ENCODE measurements at places on chromosomes 3 and 15. TPM values are rescaled to one million over a fixed set of nuclear protein-coding genes. Genes with fewer than 3 reads are reported as not detected.

GRCh38 chr3:23620638-23621015, 185.1 kb upstream of the UBE2E1 start:
- no peak for DNase-seq

DNA sequence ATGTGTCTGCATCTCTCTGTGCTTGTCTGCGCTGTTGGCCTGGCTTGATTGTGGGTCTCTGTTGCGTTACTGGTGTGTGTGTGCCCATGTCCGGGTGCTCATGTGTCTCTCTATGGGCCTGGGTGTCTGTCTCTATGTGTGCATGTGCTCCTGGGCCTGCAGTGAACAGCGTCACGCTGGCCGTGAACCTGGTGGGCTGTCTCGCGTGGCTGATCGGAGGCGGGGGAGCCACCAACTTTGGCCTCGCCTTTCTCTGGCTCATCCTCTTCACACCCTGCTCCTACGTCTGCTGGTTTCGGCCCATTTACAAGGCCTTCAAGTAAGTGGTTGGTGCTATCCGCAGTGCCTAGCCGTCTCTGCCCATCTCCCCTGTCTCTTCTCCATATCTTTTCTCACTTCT, 7.0 kb upstream of the PPCDC start:
- no peak for DNase-seq

DNA sequence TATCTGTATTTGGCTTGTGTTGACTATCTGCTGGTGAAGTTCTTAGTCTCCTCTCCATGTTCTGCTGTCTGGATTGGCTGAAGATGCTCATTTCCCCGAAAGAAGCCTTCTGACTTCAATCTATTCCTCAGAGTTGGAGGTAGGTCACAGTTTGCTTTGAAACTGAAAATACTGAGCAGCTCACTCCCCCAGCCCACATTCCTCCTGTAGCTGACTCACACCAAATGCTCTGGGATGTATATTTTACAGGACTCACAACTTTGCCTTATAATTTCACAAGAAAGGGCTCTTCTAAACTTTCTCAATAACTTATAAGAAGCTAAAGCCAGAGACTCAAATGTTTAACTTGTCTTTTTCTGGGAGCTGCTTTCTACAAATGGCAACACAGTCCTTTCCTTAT, 36.3 kb upstream of the SNX4 start:
- DNase-seq = no peak

DNA sequence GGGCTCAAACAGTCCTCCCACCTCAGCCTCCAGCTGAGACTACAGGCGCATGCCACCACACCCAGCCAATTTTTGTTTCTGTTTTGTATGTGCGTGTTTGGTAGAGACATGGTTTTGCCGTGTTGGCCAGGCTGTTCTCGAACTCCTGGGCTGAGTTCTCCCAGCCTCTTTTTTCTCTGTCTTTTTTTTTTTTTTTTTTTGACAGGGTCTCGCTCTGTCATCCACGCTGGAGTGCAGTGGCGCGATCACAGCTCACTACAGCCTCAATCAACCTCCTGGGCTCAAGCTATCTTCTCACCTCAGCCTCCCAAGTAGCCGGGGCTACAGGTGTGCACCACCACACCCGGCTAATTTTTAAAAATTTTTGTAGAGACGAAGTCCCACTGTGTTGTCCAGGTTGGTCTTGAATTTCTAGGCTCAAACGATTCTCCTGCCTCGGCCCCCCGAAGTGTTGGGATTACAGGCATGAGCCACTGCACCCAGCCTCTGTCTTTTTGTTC, 867 bp upstream of the DCAF1 start:
- DNase-seq = no peak

- DNase-seq = no peak
Measured at GRCh38 chr3:126555795-126556636, 2.7 kb downstream of the C3orf22 start.

DNA sequence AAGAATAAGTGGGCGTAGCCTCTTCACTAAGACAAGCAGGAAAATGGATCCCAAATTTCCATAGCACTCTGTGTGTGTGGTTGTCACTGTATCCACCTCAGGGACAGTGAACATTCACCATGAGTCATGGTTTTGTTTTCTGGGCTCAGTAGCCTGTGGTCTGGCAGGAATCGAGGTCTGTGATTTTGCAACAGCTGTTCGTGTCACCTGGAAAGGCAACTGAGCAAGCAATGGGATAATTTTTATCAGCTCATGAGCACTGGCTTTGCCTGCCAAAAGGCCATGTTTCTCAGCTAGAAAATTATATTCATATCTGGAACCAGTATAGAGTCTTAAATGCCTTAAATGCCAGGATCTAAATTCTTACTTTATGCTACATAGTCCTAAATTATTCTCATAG, 60.9 kb downstream of the STRIT1 start:
- no peak for DNase-seq

GRCh38 chr15:57319226-57319918, 56.9 kb upstream of the CGNL1 start:
- no peak for DNase-seq

DNA sequence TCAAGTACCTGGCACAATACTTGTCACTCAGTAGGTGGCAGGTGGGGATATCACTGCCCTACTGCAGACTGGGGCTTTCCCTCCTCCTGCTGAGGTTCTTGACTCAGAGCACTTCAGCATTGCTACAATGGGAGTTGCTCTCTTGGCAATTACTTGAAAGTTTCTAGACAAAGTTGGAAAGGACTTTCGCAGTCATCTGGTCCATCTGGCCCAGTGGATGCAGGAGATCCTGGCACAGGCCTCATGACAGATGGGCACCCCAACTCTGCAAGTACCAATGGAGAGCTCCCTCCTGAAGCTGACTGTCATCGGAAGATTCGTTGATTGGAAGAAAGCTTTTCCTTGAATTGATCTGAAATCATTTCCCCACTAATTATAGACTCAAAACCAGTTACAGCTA, 19.2 kb upstream of the IGF2BP2 start:
- no peak for DNase-seq

DNA sequence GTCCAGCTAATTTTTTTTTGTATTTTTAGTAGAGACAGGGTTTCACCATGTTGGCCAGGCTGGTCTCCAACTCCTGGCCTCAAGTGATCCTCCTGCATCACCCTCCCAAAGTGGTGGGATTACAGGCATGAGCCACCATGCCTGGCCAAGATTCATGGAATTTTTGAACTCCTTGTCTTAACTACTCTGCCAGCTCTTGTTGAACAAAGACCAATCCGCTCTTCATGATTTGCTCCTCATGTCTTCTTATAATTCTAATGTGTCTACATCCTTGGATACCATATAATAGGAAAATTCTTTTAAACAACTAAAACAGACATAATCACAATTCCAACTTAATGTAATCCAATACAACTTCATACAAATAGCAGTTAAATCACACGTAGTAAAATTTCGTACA, 21.3 kb downstream of the UBA5 start:
- no peak for DNase-seq

- DNase-seq = no peak
Measured at GRCh38 chr3:120831066-120831465, 76.9 kb upstream of the STXBP5L start.

- DNase-seq = no peak
Measured at GRCh38 chr3:104106276-104106675, 1260.4 kb upstream of the ALCAM start.

DNA sequence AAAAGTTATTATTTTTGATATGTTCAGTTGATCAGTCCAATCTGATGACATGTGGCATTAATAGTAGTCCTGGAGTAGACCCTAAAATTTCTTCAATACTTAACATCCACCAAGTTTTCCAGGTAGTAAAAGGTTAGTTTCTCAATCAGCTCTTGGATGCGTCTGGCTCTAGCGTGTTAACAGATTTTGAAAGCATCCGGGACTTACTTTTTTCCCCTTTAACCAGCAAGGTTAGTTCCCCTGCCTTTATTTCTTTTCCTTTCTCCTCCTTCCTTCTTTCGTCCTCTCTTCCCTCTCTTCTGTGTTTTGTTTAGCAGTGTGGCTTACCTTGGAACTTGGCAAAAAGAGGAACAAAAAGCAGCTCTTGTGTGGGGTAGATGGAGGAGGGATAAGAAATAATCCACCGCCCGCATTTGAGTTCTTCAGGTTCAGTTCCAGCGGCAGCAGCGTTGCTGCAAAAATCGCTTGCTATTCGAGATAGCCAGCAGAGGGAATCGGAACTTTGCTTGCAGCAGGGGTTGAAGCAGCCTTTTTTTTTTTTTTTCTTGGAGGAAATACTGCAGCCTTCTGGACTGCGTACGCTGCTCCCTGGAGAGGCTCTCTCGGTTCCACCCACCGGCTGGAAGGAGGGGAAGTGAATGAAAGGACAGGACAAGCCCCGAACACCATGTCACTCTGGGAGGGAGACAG, at the start of gene RBMS3:
Gene RBMS3, plus strand, starts transcription at position 668 of the 690 bp plus-strand sequence.
- no peak for DNase-seq

DNA sequence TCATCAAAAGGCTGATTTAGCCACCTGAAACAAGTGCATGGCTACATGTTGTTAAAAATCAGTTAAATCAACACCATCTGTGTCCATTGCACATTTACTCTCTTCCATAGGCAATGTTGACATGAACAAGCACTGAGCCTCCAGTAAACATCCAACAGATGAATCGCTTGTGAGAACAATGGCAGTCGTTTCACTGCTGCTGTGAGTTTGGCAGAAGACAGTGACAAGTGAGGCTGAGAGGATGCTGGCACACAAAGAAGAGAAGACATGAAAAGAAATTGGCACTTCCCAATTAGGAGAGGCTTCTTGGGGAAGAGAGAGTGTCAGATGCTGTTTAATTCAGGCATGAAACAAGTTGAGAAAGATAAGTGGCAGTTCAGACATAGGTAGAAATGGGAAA, 227.4 kb upstream of the STT3B start:
- DNase-seq = no peak

DNA sequence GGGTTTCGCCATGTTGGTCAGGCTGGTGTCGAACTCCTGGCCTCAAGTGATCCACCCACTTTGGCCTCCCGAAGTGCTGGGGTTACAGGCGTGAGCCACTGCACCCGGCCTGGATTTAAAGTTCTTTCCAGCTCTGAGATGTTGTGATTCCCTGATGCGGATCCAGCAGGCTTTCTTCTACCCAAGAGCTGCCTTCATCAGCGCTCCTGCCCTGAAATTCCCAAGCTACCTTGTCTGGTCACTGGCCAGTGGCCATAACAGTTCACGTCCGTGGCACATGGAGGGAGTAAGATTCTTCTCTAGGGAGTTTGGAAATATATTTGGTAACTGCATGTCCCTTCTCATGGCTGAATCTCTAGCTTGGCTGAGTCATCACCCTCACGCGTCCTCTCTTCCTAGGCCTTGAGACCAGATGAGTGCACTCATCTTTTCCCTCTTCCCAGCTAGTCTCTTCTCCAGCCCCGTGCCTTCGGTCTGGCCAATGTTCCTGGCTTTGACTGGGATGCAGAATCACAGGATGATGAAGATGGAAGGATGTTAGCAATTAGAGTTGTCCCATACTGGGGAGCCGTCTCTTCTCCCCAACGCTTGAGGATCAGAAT, 29.8 kb upstream of the APOD start:
- no peak for DNase-seq

GRCh38 chr15:96974761-96975160, 644.3 kb downstream of the NR2F2 start:
- no peak for DNase-seq

DNA sequence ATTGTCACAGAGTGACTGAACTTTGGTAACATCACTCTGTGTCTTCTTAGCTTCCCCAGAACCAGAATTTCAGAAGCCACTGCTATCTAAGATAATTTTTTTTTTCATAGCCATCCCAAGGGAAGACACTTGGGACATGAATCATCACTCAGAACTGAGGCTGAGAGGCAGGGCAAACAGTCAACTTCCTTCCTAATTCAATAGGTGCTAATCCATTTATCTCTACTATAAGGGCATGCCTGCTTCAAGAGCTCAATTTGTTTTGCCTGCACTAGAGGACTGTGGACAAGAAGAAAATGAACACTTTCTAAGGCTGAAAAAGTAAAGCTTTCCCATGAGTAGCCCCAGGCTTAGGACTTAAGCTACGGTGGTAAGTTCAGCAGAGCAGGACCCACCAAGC, 56.7 kb upstream of the MYRIP start:
- DNase-seq = no peak

- no peak for DNase-seq
Measured at GRCh38 chr3:87173776-87174175, 53.3 kb upstream of the CHMP2B start.

DNA sequence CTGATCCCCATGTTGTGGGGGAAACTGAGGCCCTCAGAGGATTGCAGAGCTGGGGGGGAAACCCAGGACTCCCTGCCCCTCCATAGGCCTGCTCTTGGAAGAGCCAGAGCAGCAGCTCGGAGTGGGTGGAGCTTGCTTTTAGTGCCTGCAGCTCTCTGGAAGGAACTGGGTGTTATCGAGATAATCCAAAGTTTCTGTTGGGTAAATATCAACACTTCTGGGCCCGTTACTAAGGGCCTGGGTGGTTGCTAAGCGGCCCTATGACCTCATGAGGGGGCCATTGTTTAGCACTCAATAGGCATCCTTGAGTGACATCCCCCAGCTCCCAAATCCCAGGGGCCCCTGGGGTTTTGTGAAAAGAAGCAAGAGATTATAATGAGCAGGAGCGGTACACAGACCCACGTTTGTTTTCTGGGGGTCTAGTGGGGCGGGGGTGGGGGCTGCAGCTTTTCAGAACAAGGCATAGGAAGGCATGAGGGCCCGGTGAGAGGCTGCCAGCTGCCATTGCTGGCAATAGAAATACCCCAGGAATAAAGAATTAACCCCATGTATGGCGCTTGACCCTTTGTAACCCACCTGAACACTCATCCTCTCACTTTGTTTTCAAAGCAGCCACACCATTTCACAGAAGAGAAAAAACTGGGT, 48.3 kb upstream of the ATP2B2 start:
- DNase-seq = no peak

HLTF gene
- 106 TPM for total RNA-seq

ADIPOQ gene
- not detected for total RNA-seq

CFAP91 gene
- total RNA-seq = 0.90 TPM

SLC25A36 gene
- total RNA-seq = 69.5 TPM

CYP1A2 gene
- total RNA-seq = not detected

SNTN gene
- total RNA-seq = not detected

KLHL40 gene
- not detected for total RNA-seq

CCR9 gene
- total RNA-seq = not detected

SLC24A5 gene
- total RNA-seq = not detected
